ENCODE measurements at places on chromosomes 11 and 22. TPM values are rescaled to one million over a fixed set of nuclear protein-coding genes. Genes with fewer than 3 reads are reported as not detected.

GRCh38 chr11:66100272-66101065 is 30.4 kb downstream of the PACS1 start:
- peak; percentile 84 for DNase-seq

- peak; percentile 88 for DNase-seq
Observed at GRCh38 chr22:32649515-32650200, 151.8 kb upstream of the TIMP3 start.

MAFF gene
- total RNA-seq: 72.7 TPM

GRCh38 chr11:61695917-61696316 is 15.7 kb downstream of the DAGLA start:
- DNase-seq: peak; percentile 93

GRCh38 chr11:119578521-119579191 is 150.3 kb downstream of the NECTIN1 start:
- DNase-seq: no peak

DNA sequence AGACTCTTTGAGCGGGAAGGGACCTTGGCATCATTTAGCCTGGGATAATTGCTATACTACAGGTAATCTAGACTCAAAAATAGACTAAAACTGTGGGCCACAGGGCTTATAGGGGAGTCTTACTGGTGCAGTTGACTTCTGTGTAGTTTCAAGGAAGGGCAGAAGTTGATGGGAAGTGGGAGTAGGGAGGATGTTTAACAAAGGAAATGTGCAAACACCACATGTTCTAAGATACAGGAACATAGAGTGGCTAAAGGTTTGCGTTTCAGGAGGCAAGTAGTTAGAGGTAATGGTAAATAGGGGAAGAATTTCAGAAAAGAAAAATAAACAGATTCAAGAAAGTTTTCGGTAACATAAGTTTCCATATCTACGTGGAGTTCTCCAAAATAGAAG is 14.4 kb upstream of the SORL1 start:
- no peak for DNase-seq

DNA sequence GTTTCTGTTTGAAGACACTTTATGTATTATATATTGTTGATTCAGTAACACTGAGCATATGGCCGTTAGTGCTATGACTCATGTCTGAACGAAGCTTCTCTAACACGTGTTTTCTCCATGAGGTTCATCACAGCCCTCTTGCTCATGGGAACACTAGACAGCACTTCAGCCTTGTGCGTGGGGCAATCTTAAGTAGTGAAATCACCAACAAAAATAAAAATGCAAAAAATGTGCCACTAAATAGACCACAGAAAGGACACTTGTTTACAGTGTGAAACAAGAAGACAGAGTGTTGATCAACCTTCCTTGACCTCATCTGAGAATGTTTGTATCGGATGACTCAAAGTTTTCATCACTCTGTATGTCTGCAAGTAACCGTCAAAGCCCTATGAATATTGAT is 94.5 kb downstream of the FDX1 start:
- no peak for DNase-seq

DNA sequence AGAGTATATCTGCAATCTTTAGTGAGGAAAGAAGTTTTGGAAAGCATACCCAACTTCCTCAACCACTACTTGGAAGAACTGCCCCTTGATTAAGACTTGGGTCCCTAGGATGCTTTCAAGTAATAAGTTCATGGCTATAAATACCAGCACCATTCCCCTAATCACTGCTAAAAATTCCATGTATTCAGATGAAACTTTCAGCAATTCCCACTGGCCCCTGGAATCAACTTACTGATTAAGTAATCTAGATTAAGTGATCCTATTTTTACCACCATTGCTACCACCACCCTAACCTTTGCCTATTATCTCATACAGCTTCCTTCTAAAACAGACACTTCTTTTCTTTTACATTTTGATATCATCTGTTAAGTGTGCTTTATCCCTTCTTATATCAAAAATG is 10.5 kb downstream of the PICALM start:
- DNase-seq: no peak

- DNase-seq: no peak
Observed at GRCh38 chr11:118068206-118068944, 8.5 kb upstream of the TMPRSS4 start.

Measured in posterior vena cava (tissue), 2 donors.